ENCODE measurements at places on chromosomes 4 and X. TPM values are rescaled to one million over a fixed set of nuclear protein-coding genes. Genes with fewer than 3 reads are reported as not detected.

Gene ASB12
- 0.14 TPM for total RNA-seq

Gene CLNK
- 0.14 TPM for total RNA-seq

Gene HS3ST1
- total RNA-seq, result 41.1 TPM

Gene TNIP3
- total RNA-seq, result 0.32 TPM

Gene TEC
- total RNA-seq, result 3.8 TPM

All from mucosa of gallbladder (tissue), 1 donor.